ENCODE measurements at places on chromosomes 7 and 10.

- no peak for DNase-seq
Measured at GRCh38 chr10:77334501-77334900, 303.1 kb downstream of the KCNMA1 start.

DNA sequence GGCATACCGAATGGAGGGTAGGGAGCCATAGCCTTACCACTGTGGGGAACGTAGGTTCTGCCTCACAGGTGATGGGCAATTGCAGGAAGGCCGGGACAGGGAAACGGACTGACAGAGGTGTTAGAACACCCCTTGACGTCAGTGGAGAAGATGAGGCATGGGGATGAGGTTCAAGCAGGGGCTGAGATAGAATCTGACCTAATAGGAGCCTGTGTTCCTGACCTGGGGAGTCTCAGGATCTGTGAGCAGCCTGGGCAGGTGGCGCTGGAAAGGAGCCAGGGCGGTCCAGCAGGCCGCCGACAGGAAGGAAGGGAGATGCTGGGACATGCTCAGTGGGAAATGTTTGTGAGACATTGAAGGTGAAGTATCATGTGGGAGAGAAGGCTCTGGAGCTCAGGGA is 109.4 kb downstream of the WDFY4 start:
- no peak for DNase-seq

DNA sequence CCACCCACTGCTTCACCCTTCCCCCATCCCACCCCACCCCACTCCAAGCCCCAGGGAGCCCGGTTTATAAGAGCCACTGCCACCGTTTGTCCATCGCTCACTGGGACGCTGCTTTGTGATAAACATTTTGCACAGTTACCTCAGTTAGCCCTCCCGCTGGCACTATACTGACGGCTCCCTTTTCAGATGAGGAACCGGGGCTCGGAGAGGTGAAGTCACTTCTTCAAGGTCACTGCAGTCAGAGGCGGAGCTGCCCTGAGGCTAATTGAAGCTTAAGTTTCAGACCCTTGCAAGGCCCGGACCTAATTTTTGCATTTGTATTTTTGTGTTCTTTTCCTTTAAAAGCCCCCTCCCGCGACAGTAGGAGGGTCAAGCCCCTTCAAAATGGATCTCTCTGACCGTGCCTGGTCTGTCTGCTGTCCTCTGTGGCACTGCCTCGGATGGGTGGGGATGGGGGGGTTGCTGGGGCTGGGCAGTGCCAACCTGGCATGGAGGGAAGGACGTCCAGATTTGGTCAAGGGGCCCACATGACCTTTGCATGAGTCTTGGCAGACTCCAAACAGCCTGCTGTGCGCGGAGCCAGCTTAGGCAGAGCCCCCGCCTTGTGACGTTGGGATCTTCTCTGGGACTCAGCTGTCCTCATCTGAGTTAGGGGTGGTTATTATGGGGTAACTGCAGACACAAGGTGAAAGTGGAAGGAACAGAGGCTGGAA is 17.7 kb upstream of the NODAL start:
- no peak for DNase-seq

DNA sequence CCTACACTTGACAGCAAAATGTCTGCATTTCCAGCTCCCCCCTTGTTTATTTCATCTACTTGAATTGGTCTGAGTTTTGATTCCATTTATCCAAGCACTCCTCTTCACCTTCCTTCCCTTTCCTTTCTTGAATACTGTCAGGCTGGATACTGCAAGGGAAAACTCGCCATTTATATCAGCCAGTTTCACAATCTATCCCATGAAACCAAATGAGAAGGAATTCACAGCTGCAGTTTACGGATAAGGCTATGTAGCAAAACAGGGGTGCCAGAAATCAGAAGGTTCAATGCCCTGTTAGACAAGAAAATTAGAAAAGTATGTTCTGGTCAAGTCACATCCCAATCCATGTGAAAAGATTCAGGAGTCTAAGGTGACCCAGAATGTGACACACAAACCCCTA is 28.1 kb downstream of the CCDC6 start:
- DNase-seq = no peak

- no peak for DNase-seq
Measured at GRCh38 chr10:18229826-18230225, 89.6 kb downstream of the CACNB2 start.

DNA sequence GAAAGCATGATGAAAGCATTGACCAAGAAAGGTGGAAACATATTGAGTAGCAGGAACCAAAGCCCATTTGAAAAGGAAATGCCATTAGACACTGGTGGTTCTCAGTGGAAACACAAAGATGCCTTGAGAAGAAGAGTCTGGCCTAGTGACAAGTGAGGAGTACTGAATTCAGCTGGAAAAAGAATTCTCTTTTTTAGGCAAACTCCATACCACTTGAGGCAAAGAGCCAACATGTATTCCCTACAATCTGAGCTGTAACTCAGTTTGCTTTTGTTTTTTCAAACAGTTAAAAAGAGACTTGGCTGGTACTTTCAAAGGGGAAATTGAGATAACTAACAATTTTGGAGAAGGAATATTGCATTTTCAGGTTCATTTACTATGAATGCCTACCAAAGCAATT is 624.0 kb downstream of the NRG3 start:
- DNase-seq = no peak

All from natural killer cell (primary cell).